ENCODE measurements at places on chromosomes 6 and 20. TPM values are rescaled to one million over a fixed set of nuclear protein-coding genes. Genes with fewer than 3 reads are reported as not detected.

The SRSF12 gene
- not detected for total RNA-seq

The ZNF334 gene
- 1.3 TPM for total RNA-seq

The BPIFB1 gene
- total RNA-seq, result 0.20 TPM

The ELOVL5 gene
- 34.9 TPM for total RNA-seq

The SEMG2 gene
- total RNA-seq, result not detected

The SLC26A8 gene
- 0.27 TPM for total RNA-seq

The CFB gene
- 20.4 TPM for total RNA-seq

The CLPSL1 gene
- not detected for total RNA-seq

DNA sequence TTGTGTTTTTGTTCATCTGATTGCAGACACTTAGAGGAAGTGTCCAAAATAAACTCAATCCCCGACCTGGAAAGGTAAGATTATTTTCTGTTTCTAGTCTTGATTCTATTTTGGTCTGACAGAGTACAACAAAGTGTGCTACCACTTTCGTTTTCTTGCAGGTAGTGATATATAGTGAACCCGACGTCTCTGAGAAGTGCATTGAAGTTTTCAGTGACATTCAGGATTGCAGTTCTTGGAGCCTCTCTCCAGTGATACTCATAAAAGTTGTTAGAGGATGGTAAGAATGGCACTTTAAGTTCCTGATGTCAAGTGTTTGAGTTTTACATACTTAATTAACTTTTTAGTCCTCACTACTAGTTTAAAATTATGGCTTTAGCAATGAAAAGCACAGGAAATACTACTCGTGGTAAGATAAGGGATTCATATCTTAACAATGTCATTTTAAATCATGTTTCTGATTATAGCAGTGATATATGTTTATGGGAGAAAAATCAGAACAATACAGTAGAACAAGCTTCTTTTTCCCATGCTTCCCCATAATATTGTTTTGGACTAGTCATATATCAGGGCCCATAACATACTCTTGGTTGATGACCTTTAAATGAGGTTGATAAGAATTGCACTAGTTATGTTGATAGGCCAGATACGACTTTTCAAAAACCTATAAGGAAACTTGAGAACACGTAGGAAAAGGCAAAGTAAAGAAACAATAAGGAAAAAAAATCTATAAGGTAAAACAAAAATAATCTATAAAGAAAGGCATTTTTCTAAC, 104.0 kb downstream of the RTN4IP1 start:
- no peak for DNase-seq

GRCh38 chr6:6964675-6965074, 143.1 kb upstream of the RREB1 start:
- no peak for DNase-seq

DNA sequence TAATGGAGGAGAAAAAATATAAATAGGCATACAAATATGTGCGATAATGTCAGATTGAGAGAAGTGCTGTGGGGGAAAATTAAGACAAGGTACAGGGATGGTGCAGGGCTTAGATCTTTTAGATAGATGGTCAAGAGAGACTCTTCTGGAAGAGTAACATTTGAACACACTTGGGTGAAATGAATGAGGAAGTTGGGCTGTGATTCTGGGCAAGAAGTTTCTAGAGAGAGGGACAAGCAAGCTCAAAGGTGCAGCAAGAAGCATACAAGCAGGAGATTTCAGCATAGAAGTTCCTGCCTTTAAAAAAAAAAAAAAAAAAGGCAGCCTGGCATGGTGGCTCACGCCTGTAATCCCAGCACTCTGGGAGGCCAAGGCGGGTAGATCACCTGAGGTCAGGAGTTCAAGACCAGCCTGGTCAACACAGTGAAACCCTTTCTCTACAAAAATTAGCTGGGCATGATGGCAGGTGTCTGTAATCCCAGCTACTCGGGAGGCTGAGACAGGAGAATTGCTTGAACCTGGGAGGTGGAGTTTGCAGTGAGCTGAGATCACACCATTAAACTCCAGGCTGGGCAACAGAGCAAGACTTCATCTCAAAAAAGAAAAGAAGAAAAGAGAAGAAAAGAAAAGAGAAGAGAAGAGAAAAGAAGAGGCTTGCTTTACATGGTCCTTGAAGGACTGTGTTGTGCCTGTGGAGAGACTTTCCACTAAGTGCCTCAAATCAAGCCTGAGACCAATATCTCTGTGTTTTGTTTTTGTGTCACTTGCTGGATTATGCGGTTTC, 9.7 kb upstream of the CD83 start:
- DNase-seq, result no peak

DNA sequence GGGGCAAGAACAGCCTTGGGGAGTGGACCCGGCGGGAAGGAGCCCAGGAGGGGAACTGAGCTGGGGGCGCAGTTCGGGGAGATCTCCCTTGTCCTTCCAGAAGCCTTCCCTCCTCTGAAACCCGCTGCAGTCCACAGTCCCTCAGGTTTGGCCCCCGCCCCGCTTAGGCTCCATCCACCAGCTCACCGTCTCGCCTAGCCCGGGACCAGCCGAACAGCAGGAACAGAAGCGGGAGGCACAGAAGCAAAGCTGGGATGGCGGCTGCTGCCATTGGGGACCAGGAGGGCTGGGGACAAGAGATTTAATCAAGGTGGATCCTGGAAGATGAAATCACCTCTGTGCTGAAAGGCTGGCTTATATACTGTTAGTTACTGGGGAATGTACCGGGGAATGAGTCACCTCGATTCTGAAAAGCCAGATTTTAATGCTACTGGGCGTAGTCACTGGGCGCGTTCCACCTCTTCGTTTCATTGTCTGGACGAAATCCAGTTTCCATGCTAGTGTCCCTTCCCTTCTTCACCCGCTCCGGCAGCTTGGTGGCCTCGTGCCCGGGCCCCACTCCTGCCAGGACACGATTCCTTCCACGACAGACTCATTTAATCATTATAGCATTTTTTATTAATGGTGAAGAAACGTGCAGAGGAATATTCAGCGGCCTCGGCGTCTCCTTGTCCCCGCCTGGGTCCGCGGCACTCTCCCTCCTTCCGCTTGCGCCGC, at the start of gene RAET1L:
TSS of gene RAET1L (minus strand) at position 332 of the 717 bp plus-strand sequence. CDS start at position 271, 61 bp downstream.
- peak; percentile 75 for DNase-seq

DNA sequence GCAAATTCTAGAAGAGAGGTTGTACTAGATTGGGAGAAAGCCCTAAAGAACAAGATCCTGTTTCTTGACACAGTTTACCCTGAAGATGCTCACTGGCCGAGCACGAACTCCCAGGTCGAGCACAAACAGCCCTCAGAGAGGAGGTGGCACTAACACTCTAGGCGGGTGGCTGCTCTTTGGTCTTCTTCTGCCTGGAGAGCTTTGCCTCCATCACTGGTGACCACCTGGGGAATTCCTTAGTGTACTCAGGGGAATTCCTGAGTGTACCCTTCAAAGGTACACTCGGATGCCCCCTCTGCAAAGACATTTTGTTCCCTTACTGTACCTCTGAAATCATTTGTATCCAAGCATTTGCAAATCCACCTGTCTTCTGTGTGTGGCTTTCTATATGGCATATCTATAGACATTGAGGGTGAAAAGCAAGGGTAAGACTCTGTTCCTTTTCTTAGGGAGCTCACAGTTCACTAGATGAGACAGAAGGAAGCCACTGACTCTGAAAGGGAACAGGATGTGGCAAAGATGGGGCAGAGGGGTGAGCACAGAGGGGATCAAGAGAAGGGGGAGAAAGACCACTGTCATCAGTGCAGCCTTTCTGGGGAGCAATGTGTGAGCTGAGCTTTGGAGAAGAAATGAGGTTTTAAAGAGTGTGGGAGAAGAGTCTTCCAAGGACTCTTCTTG, 169.8 kb upstream of the PROKR2 start:
- no peak for DNase-seq

DNA sequence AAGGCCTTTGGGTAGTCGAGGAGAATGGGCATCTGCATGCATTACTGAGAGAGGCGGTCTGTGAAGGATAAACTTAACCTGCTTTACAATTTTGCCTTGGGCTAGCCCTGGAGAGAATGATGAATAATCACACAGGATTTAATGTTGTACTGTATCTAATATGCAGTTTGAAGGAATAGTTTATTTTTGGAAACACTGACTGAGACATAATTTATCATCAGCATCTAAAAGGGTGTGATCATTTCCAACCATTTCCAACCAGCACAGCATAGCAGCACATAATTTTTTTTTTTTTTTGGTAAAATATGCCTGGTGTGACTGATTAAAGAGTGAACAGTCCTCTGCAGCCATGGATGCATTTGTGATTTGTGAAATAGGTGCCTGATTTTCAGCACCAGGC, 519.5 kb downstream of the PHF3 start:
- DNase-seq, result no peak

DNA sequence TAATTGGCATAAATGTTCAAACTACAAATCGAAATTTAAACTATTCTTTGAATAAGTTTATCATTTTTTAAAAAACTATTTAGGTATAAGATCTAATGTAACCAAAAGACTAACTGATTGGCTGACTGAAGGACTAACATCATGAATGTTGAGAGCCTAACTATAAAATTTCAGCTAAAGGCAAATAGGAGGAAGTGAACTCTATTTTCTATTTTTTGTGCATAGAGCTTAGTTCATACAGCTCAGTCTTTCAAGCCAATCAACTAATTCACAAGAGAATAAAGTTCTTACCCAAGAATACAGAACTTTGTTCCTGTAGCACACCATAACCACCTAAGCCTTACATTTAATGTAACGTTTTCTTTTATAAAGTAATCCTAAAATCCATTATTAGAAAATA, 46.3 kb upstream of the STXBP5 start:
- DNase-seq, result no peak

GRCh38 chr20:45415822-45416637, at the start of gene PIGT:
Gene PIGT, plus strand, starts transcription at chr20:45416141. Its CDS starts 16 bp downstream, at chr20:45416157.
- peak; percentile 91 for DNase-seq

DNA sequence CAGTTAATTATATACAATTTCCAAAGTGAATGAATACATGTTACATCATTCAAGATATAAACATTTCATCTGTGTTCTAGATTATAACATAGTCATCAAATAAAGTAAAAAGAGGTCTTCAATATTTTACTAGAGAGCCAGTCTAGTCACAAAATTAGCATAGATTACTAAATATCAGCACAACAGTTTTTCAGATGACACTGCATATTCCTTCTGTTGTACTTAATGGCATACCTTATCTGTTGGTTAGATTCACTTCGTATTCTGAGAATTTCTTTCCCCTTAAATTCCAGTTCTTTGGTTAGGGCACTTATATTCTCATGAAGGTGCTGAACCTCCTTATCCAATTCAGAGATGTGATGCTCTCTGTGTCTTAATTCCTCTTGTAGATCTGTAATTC, 39.8 kb upstream of the MCM9 start:
- no peak for DNase-seq

GRCh38 chr6:20162515-20162914, 49.8 kb downstream of the MBOAT1 start:
- no peak for DNase-seq

- no peak for DNase-seq
Observed at GRCh38 chr6:129280749-129281148, 397.8 kb downstream of the LAMA2 start.

DNA sequence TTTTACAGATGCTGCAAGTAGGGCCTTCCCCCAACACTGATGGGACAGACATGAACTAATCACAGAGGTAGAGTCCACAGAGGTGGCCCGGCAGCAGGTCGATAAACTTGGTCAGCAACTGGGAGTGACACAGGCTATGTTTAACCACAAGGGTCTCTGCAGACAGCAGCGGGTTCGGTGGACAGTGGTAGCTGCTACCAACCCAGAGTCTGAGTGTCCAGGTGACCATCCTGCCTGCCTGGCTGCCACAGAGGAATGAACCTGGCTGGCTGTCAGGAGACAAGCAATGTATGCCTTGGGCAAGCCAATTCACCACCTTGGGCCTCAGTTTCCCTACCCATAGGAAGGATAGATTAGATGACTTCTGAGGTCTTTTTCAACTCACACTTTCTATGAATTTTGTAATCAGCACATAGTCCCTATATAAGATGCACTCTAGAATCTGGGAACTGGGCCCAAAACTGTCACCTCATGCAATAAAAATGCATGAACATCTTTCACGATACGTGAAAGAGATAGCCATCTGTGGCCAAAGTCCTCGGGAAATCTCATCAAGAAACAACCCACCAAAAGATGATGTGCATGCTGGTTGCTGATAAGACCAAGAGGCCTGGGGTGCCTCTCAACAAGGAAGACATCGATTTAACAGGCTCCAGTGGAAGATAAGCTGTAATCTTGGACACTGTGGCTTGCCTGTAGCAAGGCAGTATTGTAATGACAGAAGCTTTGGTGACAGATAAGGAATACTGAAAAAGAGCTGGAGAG, 30.5 kb downstream of the MDGA1 start:
- no peak for DNase-seq

GRCh38 chr6:126716826-126717509, 377.1 kb downstream of the CENPW start:
- no peak for DNase-seq

DNA sequence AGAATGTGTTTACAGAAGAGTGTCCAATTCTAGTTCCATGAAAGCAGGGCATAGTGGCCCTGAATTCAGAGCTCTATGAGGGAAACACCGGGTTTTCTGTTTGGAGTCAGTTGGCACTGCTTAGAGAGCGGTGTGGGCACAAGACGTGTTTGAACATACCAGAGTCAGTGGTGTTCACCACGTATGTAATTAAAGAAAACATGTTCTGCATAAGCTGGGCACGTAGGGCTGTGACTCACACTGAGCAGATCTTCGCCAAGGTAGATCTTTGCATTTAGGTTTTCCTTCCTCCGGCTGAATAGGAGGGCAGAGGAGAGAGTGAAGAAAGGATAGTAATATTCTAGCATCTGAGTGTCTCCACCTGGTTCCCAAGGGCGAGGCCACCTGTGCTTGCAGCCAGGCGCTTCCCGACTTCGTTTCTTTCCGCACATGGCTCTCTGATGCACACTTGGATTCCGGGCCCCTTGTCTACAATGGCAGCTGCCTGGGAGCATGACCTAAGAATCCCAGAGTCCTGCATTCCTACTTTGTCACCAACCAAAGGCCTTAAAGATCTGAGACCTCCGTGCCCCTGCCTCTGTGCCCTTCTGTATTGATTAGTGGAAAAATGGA, 136.2 kb downstream of the ERMARD start:
- no peak for DNase-seq

DNA sequence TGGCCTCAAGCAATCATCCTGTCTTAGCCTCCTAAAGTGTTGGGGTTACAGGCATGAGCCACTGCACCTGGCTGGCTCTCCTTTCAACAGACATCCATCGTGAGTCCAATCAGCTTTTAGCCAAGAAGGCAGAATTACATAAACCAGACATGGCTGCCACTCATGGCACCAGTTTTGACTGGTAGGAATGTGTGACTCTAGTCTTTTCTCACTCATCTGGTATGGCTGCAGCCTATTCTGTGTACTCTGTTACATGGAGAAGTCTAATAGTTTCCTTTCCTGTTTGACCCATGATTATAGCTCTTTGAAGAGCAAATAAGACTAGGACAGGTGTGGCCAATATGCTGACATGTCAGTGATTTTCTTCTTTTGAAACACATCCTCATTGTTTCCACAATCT, 27.0 kb upstream of the RNF144B start:
- DNase-seq, result no peak

- no peak for DNase-seq
Observed at GRCh38 chr6:116087437-116088027, 13.1 kb upstream of the NT5DC1 start.

DNA sequence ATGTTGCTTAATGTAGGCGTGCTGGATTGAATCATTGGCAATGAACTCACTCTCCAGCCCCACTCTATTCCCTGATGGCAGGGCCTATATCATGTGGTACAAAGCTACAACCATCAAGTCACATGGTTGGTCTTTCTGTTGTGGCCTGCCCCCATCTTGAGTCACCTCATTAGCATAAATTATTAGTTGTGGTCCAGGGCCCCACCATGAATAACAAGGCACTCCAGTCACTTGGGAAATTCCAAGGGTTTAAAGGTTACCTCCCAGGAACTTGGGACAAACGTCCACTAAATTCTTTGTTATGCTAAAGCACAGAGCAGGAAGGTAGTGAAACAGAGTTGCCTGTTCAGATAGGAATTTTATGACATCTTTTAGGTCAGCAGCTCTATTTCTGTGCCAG, 193.7 kb downstream of the SLC35F1 start:
- no peak for DNase-seq

Data from colonic mucosa (tissue), 4 donors.